Endothelial cell of umbilical vein (primary cell): ENCODE measurements at places on chromosomes 7 and 10. TPM values are rescaled to one million over a fixed set of nuclear protein-coding genes. Genes with fewer than 3 reads are reported as not detected.

DNA sequence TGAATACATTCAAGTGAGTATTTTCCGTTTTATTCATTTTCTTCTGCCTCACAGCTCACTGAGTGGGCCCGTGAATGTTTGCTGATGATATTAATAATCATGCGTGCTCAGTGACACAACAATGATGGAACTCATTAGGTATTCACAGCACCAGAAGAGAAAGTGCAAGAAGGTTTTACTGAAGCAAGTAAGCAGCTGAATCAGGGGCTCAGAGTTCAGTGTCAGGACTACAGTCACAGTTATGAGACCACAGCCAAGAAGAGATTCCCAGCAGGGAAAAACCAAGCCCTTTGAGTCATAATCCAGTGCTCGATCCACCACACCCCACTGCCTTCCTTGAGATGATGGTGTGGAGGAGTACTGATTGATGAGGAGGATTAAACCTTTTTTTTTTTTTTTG, 247.4 kb downstream of the KIAA1217 start:
- no peak for DNase-seq

DNA sequence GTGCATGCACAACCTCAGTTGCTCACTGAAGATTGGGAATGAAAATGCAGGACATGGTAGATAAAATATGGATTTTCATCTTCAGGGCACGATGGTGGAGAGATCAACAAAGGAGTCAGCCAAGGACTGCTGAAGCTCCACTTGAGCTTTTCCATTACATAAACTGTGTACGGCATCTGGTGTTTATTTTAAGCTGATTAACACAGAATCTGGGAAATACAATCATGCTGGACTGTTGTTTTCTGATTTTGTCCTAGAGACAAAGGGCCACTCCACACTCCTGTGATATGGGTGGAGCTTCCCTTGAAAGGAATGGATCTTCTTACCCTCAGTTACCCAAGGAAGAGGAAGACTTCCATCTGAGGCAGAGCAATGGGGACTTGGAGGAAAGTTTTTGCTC, 120.6 kb downstream of the SAMD9 start:
- no peak for DNase-seq

DNA sequence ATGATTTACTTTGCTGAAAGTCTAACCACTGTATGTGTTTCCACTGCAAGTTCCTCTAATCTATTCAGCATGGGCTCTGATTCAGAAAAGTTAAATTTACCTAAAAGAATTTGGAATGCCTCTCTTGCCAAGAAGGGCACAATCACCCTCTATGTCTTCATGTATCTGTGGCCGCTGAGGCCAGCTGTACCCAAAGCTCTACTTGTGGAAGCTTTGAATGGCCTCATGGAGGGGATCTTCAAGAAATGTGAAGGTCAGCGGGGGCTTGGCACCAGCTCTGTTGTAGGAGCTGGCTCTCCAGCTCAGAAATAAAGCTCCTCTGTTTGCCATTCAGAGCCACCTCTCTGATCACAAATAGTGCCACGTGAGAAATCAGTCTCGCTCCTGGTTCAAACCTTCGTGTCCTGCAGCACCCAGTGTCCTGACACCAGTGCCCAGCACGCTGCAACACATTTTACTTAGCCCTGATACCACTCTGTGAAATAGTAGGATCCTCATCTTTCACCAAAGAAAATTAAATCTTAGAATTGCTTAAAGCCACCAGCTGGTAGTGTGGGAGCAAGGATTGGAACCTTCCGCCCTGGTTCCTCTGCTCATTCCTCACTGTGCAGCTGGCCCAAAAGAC, 61.1 kb downstream of the PKD1L1 start:
- DNase-seq = no peak

The PTPN12 gene
- total RNA-seq = 132 and 137 TPM in 2 replicates

The CTTNBP2 gene
- total RNA-seq = 0.25 and 0.35 TPM in 2 replicates
